Sciatic nerve (tissue), 2 donors: ENCODE measurements at places on chromosomes 3 and 15.

- no peak for DNase-seq
These were observed 430.3 kb upstream of the PDZRN3 start for GRCh38 chr3:74055061-74055460.

DNA sequence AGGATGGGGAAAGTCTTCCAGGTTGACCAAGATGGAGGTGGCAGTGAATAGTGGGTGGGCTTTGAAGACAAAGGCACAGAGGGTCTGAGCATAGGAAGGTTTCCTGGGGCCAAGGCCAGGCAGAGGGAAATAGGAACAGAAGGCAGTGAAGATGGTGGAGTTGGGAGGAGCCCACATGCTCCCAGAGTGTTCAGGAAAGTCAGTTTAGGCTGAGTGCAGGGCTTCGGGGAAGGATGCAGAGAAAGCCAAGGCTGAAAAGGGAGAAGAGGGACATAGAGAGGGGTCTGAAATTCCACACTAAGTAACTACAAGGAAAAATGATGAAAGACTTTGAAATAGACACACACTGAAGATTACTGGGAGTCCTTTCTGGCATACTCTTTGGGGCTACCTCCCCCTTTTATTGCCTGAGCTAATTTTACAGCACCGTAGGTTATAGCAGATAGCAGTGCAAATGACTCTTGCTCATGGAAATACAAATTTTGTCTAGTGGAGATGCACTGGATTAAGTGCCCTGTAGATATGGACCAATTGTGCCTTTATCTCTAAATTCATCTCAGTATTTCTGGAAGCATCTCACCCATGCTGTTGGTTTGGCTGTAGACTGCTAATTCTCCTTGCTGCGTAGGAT lies 3.8 kb downstream of the CX3CR1 start:
- DNase-seq: no peak

GRCh38 chr3:134903837-134904236 lies 108.8 kb downstream of the EPHB1 start:
- no peak for DNase-seq

DNA sequence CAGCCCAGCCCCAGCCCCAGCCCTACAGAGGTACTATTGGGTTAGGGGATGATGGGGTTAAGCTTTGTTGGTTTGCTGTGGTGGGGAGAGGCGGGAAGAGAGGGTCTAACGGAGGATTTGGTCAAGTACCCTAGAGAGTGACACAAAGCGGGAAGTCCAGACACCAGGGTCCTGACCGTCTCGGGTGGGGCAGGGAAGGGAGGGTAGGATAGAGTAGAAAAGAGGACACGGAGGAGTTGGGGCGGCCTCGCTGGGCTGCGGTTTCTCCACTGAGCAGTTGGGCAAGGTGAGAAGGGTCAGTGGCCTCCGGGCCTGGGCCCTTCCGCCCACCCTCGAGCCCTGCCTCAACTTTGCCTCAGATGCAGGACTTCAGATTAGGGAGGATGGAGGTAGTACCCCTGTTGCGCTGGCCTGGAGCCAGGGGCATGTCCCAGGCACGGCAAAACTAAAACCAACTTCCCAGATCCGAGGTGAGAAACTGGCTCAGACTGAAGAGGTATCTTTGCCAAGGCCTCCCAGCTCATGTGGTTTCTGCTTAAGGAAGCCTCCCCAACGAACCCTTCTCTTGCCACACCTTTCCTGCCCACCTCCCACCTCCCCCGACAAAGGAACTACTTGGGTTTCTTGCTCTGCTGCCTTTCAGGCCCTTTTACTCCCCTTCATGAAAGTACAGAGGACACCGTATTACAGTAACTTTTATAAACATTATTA lies 551 bp downstream of the PML start:
- no peak for DNase-seq

GRCh38 chr3:52265387-52265786 lies 13.1 kb downstream of the WDR82 start:
- no peak for DNase-seq

GRCh38 chr3:143120716-143121240 lies 1.2 kb downstream of the CHST2 start:
- DNase-seq: no peak

DNA sequence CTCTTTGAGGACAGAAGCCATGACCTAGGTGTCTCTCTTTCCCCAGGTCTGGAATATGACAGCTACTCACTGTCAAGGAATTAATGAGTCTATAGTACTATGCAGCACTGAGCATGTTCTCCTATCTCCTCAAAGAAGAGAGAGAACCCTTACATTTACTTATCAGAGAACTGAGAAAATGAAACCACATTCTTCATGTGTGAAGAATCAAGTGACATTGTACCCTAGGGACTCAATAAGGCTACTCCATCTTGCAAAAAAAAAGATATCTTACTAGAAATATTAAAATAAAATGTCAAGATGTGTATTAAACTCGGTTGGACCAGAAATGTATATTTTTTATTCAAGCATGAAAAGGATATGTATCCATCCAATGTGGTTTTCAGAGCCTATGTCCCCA lies 133.2 kb upstream of the COL8A1 start:
- DNase-seq: no peak

DNA sequence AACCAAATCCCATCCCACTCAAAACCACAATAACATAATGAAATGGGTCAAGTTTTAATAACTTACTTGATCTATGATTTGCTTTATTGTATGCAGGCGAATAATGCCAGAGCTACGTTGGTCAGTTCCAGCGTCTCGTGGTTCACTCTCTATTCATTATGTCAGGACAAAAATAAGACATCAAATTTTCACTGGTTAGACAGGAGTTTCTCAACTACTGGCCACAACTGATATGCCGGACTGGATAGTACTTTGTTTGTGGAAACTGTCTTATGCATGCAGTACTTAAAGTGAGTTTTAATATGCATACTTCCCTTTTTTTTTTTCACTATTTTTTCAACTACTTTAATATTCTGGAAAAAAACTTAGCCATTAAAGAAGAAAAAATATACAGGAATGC lies 94.4 kb downstream of the TJP1 start:
- no peak for DNase-seq

DNA sequence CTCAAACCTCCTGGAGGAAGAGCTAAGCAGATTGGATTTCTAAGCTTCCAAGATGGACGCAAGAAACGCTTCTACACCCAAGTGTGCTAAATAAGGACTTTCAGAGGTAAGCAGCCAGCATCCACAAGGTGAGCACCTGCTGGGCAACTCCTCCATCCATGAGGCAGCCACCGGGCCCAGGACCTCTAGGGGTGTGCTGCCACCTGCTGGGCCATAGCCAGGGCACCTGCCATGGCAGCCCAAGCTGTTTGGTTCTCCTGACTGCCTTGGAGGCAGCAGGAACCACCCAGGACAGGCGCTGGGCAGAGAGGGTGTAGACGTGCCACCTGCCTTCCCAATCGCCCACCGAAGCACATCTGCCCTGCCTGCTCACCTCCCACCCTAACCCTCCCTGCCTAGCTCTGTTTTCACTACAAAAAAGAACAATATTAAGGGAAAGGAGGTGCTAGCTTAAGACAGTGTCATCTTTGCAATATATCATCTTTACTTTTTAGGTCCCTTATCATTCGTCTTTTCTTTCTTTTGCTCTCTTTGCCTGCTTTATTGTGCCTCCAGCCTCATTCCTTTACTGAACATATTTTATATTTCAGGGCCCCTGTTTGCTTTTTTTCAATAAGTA lies 12.9 kb downstream of the C15orf62 start:
- no peak for DNase-seq

GRCh38 chr3:120145542-120146285 lies 51.5 kb upstream of the GSK3B start:
- DNase-seq: no peak

- DNase-seq: no peak
These were observed 20.4 kb downstream of the BTBD1 start for GRCh38 chr15:83046558-83047127.

DNA sequence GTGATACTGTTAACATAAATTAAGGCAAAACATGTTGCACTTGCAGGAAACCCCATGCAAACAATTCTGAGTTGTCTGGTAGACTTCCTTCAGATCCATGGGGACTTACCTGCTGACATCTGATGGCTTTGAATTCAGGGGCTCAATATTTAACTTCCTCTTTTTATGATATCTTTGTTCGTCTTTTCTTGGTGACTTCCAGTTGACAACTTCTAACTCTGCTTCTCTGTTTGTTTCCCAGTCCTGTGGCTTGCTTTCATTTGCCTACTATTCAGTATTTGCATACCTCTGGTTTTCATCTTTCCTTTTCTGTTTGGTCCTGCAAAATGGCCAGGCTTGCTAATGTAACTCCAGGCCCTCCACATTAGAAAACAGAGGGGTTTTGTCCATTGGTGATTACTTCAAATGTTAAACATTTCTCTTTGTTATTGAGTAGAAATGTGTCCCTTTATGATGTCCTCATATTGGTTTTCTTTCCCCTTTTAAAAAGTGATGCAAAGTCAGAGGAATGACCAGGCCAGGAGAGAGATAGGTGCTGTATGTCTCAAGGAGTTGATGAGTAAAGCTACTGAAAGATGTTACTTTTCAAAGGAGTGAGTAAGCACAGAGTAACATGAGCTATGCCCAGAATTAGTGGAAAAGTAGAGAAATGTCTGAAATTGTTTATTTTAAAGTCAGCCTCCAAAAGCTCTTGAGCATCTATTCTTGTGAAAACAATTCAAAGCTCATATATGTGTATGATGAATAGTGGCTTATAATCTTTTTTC lies 335.9 kb downstream of the LPP start:
- no peak for DNase-seq
